ENCODE measurements at places on chromosomes 7 and 10.

DNA sequence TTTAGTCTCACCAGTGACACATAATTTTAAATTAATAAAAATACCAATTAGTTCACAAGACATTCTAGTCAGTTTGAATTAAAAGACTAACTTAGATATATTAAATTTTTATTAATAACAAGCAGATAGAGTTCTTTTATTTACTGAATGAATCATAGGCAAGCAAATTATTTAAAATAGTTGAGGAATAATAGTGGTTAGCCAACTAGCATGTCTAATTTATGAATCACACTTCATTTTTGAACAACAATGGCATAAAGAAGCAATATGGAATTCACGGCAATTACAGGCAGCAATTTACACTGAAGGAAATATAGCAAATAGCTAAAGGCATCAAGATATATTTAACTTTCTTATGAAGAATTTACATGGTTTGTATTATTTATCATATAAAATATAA, 187.0 kb upstream of the SLC26A5 start:
- no peak for DNase-seq

- DNase-seq: no peak
Observed at GRCh38 chr7:37269711-37270508, 178.8 kb downstream of the ELMO1 start.

DNA sequence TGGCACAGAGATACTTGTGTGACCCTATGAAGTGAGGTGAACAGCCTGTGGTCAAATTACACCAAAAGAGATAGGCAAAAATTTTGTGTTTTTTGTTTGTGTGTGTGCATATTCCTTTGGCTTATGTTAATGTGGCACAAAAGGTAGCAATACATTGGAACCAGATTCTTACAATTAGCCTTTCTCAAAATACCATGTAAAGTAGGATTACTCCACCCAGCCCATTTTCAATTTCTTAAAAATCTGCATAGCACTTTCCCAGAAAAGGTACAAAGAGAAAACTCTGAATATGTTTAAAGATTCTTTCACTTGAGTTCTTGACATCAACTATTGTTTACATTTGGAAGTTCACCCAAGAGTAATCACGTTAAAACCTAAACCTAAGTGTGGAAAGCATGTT, 157.3 kb upstream of the YAE1 start:
- DNase-seq: no peak

- no peak for DNase-seq
Observed at GRCh38 chr7:2096692-2097387, 135.9 kb downstream of the MAD1L1 start.

- no peak for DNase-seq
Observed at GRCh38 chr10:124347956-124348355, 70.8 kb downstream of the OAT start.

GRCh38 chr7:54345746-54346145, 196.4 kb upstream of the VSTM2A start:
- DNase-seq: no peak

DNA sequence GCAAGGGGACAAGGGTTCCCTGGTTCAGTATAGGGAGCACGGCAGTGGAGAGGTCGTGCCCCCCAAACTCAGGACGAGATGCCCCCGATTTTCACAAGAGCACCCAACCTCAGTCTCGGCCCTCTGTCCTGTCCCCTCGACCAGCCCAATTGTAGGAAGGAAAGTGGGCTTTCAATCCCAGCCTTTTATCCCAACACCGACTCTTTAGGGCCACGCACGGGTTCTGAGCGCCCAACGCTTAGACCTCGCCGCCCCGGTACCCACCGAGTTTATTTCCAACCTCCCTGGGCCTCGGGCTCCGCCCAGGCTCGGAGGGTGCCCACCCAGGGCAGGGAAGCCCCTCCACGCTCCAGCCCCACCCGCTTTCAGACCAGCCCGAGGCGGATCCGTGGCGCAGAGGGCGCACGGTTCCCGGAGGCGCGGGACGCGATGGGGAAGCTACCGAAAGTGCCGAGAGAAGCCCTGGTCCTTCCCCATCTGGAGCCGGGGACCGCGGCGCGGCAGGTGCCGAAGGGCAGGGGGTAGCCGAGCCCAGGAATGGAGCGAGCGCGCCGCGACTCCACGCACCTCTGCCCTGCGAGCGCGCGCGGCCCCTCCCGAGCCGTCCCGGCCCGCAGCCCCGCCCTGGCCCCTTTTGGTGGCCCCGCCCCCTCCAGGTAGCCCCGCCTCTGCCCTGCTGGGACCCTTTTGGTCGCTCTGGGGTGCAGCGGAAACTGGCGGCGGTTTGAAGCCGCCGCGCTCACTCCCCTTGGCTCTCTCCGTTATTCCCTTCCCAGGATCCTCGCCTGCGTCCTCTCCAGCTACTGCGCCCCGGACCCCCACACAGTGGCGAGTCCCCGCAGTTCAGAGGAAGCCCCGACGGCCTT, 20.4 kb downstream of the GRID2IP start:
- peak; percentile 82 for DNase-seq

DNA sequence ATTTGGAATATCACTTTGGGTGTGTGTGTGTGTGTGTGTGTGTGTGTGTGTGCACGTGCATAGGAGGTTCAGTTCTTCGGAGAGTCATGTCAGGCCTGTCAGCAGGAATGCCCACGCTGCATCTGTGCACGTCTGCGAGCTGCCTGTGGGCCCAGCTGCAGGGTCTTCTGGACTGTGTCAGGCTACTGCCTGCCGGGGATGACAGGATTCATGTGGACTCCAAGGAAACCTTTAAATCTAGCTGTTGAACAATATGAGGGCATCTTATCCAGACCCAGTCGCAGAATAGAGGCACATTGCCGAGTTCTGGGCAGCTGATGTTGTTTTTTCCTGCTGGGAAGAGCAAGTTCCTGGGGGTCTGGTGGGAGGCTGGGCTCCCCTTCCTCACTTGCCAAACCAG, 19.0 kb downstream of the AQP1 start:
- DNase-seq: no peak

DNA sequence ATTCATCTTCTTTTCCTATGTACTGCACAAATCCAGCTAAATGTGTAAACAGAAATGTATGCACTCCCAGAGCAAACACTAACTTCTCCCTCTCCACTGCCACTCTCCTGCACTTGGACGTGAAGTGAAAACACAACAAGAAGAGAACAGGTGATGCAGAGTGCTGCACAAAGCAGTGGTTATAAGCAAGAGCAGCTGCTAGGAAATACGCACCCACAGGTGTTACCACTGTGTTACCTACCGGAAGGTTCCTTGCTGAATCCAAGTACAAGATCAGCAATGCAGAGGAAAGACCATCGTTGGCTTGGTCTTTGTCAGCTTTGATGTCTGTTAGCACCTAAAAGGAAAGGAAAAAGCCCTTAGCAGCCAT, 54.6 kb upstream of the NCAPG2 start:
- DNase-seq: no peak

GRCh38 chr10:91616137-91616536, 16.7 kb downstream of the PPP1R3C start:
- DNase-seq: no peak

DNA sequence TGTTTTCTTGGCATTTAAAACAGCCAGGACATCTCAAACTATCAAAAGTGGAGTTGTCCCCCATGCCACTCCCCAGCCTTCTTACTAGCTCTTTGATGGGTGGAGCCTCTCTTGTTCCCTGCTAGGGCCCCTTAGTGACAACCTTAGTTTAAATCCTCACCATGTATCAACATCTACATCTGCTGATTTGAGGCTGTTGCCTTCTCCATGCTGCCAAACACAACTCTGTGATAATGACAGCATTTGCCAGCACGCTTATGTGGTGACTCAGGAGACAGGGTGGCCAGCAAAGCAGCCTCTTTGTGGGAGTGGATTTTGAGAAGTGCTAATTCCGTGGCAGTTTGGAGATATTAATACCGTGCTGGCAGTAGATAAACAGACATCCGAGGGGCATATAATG, 145.4 kb downstream of the LRRC4 start:
- DNase-seq: no peak

GRCh38 chr10:121248266-121248665, 350.0 kb downstream of the FGFR2 start:
- no peak for DNase-seq

GRCh38 chr10:103609231-103610082, 116.0 kb downstream of the NEURL1 start:
- DNase-seq: no peak

DNA sequence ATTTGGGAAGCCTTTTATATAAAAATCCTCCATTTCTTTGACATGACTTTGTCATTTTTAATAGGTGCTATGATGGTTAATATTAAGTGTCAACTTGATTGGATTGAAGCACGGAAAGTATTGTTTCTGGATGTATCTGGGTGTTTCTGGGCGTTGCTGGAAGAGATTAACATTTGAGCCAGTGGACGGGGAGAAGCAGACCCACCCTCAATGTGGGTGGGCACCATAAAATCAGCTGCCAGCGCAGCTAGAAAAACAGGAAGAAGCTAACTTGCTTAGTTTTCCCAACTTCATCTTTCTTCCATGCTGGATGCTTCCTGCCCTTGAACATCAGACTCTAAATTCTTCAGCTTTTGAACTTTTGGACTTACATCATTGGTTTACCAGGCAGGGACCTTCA, 1003.0 kb downstream of the SORCS3 start:
- DNase-seq: no peak

- no peak for DNase-seq
Observed at GRCh38 chr7:17020250-17020649, 138.5 kb upstream of the AGR3 start.

DNA sequence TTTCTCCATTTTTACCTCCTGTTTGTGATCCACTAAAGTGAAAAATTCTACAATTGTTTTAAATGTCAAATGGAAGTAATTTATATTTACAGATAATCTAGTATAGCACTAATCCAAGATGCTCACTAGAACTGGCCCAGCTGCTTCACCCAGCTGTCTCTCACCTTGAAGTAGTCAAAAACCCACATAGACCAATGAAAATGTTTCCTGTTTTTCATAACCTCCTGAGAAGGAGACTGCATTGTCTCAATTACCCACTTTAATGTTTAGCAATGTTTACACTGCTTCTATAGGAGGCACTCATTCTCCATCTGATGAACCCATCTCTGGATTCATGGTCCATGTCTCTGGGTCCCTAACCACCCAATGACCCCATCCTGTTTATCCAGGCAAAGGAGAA, 56.1 kb upstream of the ADO start:
- DNase-seq: no peak

DNA sequence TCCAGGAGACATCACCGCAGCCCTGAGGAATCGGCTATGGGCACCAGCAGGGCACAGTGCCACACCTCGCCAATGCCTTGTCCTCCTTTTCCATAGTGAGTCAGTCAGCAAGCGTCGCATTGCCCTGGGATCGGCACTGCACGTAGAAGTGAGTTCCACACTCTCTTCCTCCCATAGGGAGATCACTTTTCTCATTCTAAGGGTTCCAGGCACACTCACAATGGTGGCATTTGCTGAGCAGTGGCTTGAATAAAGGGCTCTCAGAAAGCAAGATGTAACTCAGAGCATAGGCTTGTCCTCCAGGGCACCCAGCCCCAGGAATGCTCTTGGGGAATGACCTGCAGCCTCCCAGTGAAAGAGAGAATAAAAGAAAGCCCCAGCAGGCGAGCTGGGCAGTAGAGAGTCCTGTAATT, 1.1 kb upstream of the VIM start:
- no peak for DNase-seq

GRCh38 chr7:12569673-12570072, 847 bp upstream of the SCIN start:
- no peak for DNase-seq

- no peak for DNase-seq
Observed at GRCh38 chr10:69333205-69333604, 54.9 kb downstream of the HK1 start.

DNA sequence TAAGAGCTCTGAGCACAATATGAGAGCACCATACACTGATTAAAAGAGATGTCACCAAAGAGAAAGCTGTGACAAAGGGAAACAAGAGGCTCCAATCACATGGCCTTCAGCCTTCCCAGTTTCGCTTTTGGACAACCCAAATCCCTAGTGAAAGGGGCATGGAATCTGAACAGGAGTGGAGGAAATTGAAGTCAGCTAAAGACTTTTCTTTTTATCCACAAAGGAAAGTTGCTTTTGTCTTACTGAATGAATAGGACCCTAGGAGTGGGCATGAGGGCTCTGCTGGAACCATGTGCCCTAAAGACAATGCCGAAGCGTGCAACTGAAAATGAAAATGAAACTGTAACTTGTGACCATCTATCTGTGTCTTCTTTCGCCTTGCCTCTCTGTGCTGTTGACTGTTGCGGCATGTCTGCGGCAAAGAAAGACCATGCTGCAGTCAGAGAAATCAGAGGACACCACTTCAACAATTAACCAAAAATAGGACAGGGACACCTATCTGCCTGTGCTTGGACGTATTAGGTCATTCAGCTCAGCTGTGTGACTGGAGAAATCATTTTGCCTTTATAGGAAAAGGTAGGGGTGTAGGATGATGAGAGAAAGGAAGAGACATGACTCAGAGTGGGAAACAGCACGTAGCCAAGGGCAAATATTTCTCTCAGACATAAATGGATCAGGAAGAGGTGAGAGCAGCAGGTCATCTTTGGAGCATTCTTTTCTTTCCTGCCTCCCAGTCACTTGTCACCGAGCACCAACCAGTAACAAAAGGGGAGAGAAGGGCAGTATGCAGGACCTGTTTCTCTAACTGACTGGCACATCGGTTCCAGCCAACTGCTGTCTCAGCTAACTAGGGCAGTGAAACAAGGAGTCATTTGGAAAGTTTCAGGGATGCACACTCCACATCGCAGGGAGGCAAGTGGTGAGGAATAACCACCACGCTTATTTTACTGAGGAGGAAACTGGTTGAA, 12.3 kb downstream of the CAV2 start:
- no peak for DNase-seq

- no peak for DNase-seq
Observed at GRCh38 chr7:73704640-73705550, 14.6 kb downstream of the STX1A start.

DNA sequence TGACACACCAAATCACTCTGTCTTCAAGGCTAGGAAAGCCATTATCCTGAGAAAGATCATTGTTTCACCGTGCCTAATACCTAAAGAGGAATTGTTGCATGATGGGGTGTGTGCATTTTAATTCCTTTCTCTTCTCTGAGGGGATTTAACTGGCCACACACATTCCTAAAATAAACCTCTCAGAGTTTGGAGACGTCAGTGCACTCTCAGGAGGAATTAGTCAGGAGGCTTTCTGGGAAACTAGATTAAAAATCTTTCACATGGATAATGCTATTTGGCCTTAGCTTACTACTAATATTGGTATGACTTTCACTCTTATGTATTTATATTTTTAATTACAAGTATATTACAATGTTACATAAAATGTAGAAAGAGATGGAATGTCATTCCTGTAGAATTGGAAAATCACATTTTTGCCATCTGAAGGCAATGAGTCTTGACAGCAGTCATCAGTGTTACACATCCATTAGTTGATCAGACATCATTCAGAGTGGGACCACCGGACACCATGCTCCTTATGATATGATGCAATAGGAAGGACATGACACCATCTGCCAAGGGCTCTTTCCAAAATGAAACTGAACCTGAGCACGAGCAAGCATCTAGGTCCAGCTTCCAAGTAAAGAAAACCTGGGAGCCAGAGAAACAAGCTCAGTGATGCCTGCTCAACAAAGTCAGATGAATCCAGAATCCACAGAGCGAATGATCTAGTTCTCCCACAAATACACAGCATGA, 43.1 kb upstream of the TMEM273 start:
- DNase-seq: no peak

- no peak for DNase-seq
Observed at GRCh38 chr7:138756591-138757242, 41.1 kb upstream of the TMEM213 start.

- no peak for DNase-seq
Observed at GRCh38 chr10:30763918-30764317, 134.4 kb upstream of the LYZL2 start.

Data from HEK293T (cell line).